ENCODE measurements at places on chromosomes 4 and X. TPM values are rescaled to one million over a fixed set of nuclear protein-coding genes. Genes with fewer than 3 reads are reported as not detected.

- DNase-seq, result no peak
These were observed 5.4 kb upstream of the SHROOM3 start for GRCh38 chr4:76429636-76430035.

- DNase-seq, result no peak
These were observed 41.3 kb upstream of the STAG2 start for GRCh38 chrX:123920105-123920785.

The MRPL1 gene
- 16.8 TPM for total RNA-seq

The EDA gene
- total RNA-seq, result 2.7 TPM

DNA sequence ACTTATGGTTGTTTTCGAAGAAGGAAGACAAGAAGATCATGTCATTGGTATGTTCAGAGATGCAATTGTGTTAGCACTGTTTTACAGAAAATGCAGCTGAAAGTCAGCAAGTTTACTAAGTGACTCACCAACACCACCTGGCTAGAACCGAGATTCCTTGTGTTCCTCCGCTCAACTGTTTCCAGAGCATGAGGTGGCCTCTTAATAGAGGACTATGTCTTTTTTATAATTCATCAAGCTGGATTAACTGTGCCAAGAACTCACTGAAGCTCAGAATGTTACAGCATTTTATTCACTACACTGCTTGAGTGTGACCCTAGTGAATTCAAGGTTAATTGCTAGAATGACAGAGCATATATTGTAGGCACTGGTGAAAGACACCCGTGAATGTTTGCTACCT lies 1573.5 kb upstream of the TENM3 start:
- DNase-seq, result no peak

GRCh38 chr4:85102606-85103005 lies 136.1 kb upstream of the WDFY3 start:
- no peak for DNase-seq

The SPANXB1 gene
- not detected for total RNA-seq

- DNase-seq, result no peak
These were observed 40.2 kb downstream of the STX18 start for GRCh38 chr4:4501679-4502078.

DNA sequence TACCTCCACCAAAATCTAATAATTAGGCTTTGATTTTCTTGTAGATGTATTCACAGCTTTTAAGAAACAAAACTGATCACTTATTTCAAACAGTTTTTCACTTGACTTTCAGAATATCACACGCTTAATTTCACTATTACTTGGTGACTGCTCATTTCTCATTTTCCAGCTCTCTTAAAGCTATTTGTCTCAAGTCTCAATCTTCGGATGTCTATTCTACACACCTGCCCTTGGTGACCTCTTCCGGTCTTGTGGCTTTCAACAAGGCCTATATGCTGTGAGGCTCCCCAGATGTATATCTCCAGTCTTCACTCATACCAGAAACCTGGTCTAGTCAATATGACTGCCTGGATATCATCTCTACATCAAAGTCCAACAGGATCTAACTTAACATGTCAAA lies 34.9 kb upstream of the ANXA10 start:
- DNase-seq, result no peak

DNA sequence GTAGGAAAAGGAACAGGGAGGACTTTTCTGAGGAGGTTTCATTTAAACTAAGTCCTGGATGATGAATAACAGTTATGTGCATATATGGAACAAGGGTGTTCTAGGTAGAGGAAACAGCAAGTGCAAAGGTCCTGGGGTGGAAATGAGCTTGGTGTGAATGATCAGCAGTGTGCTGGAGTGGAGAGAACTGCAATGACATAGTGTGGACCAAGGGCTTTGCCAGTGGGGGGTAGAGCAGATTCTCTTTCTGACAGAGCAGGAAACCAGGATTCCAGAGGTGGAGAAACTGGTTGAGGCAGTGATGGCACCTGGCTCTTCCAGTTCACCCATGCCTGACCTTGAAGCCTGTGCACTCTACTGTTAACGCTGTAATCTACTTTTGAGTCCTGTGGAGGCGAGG lies 1.7 kb downstream of the PPP1R3F start:
- no peak for DNase-seq

GRCh38 chr4:170278460-170278859 lies 188.7 kb upstream of the AADAT start:
- no peak for DNase-seq

The GAR1 gene
- total RNA-seq, result 24.8 TPM

GRCh38 chrX:130173190-130173895 lies 1.6 kb downstream of the RAB33A start:
- no peak for DNase-seq

The MAGEB2 gene
- total RNA-seq, result not detected

DNA sequence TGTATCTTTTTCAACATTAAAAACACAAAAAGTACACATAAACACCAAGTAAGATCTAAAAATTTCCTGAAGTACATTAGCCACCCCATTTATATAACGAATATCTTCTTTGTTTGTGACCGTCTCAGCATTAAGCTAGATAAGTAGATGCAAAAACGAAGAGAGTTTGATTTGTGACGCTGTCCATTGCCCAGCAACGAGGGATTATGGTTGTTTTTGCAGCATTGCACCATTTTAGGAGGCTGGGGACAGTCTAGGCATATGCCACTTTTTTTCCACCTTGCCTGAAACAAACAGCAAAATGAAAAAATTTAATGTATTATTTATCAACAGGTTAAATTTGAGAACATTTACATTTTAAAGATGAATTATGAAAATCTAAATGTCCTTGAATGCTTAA lies 12.0 kb upstream of the IGSF1 start:
- no peak for DNase-seq

- DNase-seq, result no peak
These were observed 351.2 kb downstream of the BMPR1B start for GRCh38 chr4:95108883-95109421.

The TENM3 gene
- total RNA-seq, result not detected

GRCh38 chrX:42869659-42870476 lies 91.9 kb upstream of the PPP1R2C start:
- DNase-seq, result no peak

GRCh38 chr4:105909787-105910281 lies 14.6 kb downstream of the NPNT start:
- DNase-seq, result no peak

DNA sequence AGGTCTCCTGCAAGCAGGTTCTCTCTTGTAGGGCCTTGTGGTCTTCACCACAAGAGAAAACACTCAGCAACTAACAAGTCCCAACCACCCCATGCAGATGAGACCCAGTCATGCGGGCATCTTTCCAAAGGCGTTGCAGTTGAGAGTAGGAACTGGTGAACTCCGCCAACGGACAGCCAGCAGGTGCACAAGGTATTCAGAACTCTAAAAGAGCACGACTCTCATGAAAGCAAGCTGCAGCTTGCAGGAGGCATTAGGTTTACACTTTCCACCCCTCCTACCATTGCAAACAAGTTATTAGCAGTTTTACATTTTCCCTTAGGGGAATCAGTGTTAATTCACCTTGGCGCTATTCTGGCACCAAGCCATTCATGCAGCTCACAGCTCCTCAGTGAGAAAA lies 173.4 kb upstream of the KIT start:
- DNase-seq, result no peak

- DNase-seq, result no peak
These were observed 69.6 kb downstream of the NOCT start for GRCh38 chr4:139085141-139085540.

- DNase-seq, result no peak
These were observed 130.3 kb downstream of the DIPK2B start for GRCh38 chrX:45070116-45071007.

DNA sequence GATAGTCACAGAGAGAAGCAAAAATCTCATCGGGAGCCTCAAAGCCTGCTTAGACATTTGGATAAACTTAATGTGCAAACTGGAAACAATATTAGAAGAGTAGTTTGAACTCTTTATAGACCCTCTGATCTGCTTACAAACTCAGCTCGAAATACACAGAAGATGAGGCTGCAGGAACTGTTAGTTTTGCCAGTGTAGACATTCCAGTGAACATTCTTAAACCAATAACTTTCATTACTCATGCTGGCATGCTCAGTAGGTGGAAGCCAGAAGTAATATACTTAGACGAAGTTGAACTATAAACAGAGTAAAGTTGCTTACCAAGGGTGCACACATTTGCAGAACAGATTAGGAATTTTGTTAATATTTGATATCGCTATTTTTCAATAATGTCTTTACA lies 303.5 kb downstream of the ANKRD50 start:
- DNase-seq, result no peak

Measured in naive thymus-derived CD4-positive, alpha-beta T cell (primary cell).